ENCODE measurements at places on chromosomes 12 and 14.

DNA sequence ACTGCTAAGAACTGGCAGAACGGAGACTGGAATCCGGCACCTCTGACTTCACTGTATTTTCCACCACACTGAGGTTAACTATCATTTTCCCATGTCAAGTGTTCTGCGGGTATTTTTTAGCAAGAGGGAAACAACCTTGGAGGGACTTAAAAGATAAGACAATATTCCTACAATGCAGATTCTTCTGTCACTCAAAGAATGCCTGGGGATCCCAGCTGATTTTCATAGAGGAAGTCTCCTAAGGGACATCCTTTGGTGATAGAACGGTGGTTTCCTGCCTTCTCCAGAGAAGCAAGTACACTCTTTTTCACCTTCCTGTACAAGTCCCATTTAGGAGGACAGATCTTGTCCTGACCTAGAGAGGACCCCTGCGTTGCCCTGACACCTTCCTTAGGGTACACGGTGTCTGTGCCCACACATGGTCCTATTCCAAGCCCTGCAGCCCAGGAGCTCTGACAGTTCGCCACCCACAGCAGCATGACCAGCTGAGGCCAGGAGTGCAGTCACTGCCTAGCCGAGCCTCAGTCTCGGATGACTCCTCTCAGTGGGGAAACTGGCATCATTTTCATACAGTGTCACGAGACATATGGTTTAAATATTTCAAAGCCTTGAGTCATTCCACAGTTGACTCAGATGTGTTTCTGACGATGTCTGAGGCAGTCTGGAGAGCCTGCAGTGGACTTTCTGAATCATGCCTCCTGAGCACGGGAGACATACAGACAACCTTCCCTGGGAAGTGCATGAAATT lies 181.3 kb upstream of the FKBP4 start:
- peak; percentile 73 for DNase-seq

GRCh38 chr14:28407031-28407825 lies 359.4 kb upstream of the FOXG1 start:
- DNase-seq, result no peak

DNA sequence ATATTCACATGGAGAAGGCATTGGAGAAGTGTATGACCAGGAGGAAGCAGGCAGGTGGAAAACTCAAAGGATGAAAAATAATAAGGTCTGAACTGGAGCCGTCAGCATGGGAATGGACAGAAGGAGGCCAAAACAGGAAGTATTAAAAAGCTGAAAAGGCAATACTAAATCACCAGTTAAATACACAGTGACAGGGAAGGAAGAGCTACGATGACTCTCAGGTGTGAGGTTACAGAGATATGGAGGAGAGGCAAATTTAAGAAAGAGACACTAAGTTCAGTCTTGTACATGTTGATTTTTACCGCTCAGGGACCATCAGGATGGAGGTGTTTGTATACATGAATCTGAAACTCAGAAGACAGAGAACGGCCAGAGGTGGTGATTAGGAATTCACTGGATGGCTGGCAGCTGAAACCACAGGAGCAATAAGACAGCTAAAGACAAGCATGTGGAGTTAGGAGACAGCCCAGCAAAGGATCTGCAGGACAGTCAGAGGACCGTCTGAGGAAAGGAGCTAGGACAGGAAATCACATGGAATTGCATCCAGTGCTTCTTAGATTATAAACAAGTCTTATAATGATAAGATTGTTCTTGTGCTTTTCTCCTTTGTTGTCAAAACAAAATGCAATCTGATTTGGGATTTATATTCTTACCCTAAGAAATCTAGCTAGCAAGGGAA lies 33.9 kb upstream of the CDKN3 start:
- no peak for DNase-seq

DNA sequence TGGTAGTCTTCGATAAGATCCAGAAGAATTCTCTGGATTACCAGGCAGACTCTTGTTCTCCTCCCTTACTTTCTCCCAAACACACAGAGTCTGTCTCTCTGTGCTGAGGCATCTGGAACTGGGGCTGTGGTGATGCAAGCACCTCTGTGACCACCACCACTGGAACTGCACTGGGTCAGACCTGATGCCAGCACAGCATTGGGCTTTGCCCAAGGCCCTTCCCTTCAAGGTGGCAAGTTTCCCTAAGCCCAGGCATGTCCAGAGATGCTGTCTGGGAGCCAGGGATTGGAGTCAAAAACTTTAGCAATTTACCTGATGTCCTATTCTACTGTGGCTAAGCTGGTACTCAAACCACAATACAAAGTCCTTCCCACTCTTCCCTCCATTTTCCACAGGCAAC lies 14.6 kb upstream of the TMPRSS12 start:
- peak; percentile 39 for DNase-seq

DNA sequence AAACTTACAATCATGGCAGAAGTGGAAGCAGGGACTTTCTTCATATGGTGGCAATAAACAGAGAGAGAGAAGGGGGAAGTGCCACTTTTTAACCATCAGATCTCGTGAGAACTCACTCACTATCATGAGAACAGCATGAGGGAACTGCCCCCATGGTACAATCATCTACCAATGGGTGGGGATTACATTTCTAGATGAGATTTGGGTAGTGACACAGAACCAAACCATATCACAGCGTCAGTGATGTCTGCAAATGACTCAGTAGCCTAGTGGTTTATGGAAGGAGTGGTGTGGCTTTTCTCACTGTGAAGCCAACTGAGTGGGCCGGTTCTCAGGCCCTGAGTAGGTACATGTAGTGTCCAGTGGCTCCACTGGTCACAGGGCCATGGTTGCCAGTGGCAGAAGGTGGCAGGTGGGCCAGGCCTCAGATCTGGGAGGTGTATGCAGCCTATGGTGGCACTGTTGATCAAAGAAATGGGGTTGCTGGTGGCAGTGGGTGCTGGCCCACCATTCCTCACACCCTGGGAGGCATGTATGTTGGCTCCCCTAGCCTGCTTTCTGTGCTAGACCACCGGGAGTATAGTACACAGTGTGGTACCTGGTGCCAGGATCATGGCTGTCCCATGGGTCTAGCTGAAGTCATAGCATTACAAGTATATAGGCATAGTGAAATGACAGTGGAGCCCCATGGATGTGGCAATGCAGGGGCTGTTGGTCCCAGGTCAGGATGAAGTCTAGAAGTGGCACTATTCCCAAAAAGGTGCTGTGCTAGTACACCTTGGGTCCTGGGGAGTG lies 191.9 kb downstream of the NUBPL start:
- DNase-seq, result no peak

GRCh38 chr12:102643879-102644575 lies 163.7 kb upstream of the IGF1 start:
- DNase-seq, result no peak

GRCh38 chr12:70398862-70399261 lies 32.8 kb downstream of the KCNMB4 start:
- no peak for DNase-seq

GRCh38 chr14:66802962-66803361 lies 295.0 kb downstream of the GPHN start:
- no peak for DNase-seq

Measured in bronchial epithelial cell (primary cell).